ENCODE measurements at places on chromosomes 5 and 9.

GRCh38 chr9:127876026-127876763, 1.3 kb downstream of the AK1 start:
- no peak for DNase-seq

DNA sequence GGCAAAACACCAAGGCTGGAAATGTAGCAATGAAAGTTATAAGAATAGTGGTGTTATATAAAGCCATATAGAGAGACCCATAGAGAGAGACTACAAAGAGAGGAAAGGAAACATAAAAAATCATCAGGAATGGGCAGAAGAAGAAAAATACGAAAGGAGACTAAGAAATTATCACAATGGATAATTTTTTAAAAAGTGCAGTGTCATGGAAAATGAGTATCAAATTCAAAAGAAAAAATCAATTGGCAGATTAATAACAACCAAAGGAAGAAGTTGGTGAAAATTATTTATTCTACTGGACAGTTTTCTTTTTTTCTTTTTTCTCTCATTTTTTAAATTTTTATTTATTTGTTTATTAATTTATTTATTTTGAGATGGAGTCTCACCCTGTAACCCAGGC, 1488.4 kb upstream of the WWC1 start:
- no peak for DNase-seq

GRCh38 chr5:136021016-136021405, 7.8 kb upstream of the TGFBI start:
- no peak for DNase-seq

GRCh38 chr5:135034236-135034962, 371 bp upstream of the PITX1 start:
- DNase-seq = peak; percentile 22

DNA sequence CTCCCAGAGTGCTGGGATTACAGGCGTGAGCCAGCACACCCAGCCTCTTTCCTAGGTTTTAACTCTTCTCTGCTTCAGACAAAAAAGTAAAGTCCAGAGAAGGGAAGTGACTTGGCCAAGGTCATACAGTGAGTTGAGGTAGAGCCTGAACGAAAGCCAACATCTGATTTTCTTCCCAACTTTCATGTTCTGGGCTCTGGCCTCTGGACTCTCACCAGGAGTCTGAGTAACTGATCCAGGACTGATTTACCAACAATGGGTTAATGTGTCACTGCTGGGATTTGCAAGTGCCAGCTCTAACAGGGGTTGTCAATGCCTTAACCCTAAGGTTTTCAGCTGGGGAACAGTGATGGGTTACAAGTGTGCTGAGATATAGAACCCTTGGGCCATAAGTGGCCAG, 32.2 kb upstream of the LARP1 start:
- DNase-seq = no peak

- no peak for DNase-seq
These were observed 101.0 kb upstream of the DMAC1 start for GRCh38 chr9:7900541-7900940.

GRCh38 chr5:136731241-136731900, 366.0 kb upstream of the TRPC7 start:
- no peak for DNase-seq

- no peak for DNase-seq
These were observed 26.9 kb downstream of the ADAM19 start for GRCh38 chr5:157548513-157549282.

- DNase-seq = no peak
These were observed 208.6 kb upstream of the ANKH start for GRCh38 chr5:15080219-15080618.

DNA sequence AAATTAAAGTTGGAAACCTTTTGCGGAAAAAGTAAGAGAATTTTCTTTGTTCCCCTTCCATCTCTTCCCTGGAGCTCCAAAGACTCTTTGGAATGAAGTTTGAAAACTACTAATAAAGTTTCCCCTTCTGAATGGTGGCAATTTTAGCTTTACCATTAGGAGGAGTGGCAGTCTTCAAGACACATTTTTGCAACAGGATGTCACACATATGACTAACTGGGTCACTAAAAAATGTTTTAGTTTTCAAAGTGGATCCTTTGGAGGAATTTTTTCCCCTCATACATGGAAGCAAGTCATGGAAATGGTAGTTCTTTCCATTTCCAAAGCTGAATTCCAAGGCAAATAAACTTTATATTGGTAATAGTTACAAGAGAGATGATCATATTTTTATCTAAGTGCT, 15.6 kb downstream of the FBXO4 start:
- DNase-seq = no peak

- DNase-seq = no peak
These were observed 35.4 kb upstream of the ADAM19 start for GRCh38 chr5:157610990-157611389.

GRCh38 chr9:76657265-76657664, 107.0 kb upstream of the PCA3 start:
- DNase-seq = no peak

DNA sequence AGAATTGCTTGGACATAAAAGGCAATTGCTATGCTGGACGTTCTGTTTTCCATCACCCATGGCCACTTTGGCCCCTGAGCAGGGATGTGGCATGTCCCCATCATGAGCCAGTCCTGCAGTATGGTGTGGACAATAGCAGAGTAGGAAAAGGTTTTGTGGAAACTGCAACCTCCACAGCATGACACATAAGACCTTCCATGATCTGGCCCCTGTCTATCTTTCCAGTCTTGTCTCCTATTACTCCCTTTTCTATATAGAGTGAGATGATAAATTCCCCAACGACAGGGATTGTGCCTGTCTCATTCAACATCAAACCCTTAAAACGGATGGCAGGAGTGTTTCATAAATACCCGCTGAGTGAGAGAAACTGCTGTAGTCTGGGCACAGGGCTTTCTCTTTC, 174.7 kb upstream of the PTCH1 start:
- no peak for DNase-seq

- no peak for DNase-seq
These were observed 207.1 kb downstream of the SGCD start for GRCh38 chr5:156534085-156534484.

DNA sequence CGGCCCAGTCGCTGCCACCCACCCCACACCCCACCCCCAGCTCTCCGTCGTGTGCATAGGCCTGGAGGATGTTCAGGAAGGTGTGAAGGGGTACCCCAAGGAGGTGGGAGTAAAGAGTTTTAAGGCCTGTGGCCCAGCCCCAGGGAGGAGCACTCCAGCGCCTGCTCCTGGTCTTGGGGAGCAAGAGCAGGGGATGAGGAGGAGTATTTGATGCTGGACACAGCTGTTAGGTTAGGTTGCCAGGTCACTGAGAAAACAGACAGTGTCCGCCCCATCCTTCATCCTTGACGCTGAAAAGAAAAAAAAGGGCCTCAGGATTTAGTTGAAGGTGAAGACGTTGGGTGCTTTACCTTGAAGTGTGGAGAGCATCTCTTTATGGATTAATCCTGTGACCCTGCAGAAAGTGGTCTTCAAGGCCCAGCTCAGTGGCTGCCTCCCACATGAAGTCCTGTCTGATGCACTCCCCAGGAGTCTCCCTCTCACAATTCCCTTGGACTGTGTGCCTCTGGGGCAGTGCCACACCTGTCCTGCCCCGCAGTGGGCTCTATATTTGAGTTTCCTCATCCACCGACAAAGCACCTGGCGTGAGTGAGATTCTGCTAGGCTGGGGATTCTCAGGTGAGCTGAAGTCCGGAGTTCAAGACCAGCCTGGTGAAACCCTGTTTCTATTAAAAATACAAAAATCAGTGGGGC, 101.8 kb downstream of the SPRY4 start:
- no peak for DNase-seq

DNA sequence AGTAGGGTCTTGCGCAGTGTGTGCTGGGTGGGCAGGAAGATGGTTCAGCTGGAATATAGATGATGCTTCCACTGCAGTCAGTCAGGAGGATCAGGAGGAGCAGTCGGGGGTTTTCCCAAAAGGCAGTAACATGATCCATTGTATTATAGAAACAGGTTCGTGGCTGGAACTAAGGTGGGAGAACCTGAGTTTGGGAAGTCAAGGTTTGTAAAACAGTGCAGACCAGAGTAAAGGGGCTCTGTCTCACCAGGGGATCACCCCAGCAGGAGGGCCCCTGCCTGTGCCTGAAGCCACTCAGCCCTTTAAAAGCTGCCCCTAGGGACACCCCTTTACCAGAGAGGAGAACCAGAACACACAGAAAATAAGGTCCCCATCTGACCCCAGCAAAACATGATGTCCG, 213.4 kb downstream of the AUH start:
- no peak for DNase-seq

- DNase-seq = no peak
These were observed 129.9 kb upstream of the RPS23 start for GRCh38 chr5:82408033-82408432.

DNA sequence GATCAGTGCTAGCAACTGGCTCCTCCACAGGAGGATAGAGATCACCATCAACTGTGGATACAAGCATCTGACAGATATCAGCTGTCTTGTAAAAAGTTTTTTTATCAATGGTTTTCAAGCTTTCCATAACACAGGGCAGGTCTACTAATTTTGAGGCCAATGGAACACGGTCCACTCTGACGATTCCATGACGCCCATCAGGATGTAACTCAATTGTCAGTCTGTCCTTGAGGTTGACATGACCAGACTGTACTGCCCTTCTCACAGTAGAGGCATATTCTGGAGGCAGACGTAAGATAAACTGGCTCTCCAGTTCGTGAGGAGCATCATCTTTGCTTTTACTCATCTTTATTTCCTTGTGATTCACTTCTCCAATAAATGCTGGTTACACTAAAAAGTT, 885 bp downstream of the TAF7 start:
- no peak for DNase-seq

- DNase-seq = peak; percentile 16
These were observed 56.0 kb downstream of the KIAA0825 start for GRCh38 chr5:94562327-94562971.

DNA sequence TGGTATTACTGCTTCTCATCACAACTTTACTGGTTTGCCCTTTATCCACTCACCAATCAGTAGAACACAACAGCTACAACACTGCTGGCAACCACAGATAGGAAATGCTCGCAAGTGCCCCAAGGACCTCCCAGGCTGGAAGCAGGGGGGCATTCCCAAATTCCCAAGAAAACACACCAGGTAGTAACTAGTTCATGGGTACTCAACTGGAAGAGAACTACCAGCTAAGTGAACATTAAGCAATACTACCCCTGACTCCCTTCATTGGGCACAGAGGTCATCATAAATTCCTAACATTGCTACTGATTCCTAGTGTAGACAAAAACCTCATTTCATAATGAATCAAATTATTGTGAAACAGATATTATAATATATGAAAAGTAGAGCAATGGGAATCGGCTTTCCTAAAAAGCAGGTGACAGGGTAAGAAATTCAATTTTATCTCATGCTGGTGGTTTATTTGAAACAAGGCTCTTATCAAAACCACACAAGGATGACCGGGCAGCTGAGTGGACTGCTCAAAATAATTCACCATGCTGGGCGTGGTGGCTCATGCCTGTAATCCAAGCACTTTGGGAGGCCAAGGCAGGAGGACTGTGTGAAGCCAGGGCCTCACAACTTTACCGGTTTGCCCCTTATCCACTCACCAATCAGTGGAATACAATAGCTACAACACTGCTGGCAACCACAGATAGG, 81.6 kb downstream of the TLE1 start:
- no peak for DNase-seq

DNA sequence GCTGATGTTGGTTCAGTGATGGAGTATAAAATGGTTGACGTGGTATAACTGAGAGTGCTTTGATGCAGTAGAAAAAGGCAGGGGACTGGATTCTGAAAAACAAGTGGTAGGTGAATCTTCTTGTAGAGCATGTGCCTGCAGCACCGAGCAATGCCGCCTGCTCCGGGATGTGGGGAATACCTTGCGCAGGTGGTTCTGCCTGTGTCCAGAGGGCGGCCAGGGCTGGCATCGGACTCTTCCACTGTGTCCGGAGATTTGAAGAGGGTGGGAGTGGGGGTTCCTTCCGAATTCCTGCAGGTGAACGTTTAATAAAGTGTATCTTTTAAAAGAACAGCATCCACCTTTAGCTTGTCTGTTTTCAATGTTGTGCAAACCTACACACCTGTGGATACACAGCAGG, 238.0 kb downstream of the FANCC start:
- DNase-seq = no peak

All from NCI-H2029 treated with DMSO at 0.1 percent for 48 hours (cell line).